ENCODE measurements at places on chromosomes 3 and 15.

- no peak for DNase-seq
These were observed 976 bp downstream of the ABHD17C start for GRCh38 chr15:80695911-80696661.

GRCh38 chr3:156299569-156299968 lies 179.2 kb downstream of the KCNAB1 start:
- DNase-seq: no peak

DNA sequence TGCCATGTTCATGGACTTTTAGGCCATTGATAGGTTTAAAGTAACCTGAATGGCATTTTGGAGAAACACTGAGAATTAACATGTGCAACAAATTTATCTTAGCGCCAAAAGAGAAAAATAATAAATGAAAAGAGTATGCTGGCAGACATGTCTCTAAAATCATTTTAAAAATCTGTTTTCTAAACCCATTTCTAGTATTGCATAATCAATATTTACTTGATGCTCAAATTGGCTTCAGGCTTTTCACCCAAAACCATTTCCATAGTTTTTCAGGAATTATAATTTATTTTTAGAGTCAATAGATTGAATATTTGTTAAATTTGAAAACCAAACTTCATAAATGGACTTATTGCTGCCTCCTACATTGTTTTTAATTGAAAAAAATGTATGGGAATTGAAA lies 423.0 kb downstream of the PLOD2 start:
- no peak for DNase-seq

GRCh38 chr15:75112278-75112847 lies 89.0 kb downstream of the PPCDC start:
- no peak for DNase-seq

GRCh38 chr15:70617911-70618287 lies 145.5 kb downstream of the UACA start:
- DNase-seq: no peak

DNA sequence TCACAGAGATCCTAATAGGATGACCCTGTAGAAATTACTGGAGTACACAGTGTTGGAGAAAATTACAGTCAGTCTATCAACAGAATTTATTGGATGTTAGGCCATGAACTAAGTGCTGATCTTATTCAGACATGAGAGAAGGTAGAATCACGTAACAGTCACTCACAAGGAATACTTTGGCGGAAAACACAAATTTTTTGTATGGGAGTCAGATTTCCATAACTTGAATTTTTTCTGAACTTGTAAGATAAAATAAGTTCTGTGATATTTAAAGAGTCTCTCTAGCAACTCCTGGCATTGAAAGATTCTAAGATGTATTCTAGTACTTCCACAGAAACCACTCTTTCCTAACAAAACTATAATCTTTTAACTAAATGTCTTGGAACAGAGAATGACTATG lies 178.8 kb upstream of the MME start:
- DNase-seq: no peak

DNA sequence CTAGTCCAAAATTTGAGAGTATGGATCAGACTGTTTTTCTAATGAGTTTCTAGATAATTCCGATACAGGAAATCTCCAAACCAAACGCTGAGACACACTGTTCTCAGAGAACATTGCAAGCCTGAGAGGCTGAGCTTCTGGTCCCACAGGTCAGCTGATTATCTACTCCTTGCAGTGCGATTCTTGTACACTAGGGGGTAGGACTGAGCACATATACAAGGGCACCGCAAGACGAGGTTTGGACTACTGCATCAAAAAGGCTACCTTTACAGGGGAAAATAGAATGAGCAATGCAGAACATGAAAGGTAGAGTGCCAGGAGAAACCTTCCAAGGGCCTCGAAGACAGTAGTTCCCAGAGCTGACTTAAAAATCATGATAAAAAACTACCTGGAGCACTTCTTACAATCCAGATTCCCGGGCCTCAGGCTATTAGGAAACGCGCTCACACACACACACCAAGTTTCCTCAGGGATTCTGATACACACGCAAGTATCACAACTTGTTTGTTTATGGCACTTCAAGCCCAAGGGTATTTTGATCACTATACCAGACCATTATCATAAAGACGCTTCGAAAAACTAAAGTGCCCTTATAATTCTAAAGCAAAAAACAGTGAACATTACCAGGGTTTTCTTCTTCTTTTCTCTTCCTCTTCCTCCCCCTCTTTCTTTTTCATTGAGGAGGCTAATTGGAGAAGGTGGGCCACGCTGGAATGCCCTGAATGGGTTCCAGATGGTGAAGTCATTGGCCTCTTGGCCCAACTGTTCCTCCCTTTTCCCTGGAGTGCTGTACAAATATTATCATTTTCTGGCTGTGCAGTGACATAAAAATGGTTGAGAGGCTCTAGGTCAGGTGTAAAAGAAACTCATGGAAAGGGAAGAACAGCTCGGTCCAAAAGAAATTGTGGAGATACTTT lies 61.8 kb downstream of the SLC12A8 start:
- peak; percentile 36 for DNase-seq

GRCh38 chr15:43134157-43134635 lies 810 bp downstream of the TMEM62 start:
- no peak for DNase-seq

DNA sequence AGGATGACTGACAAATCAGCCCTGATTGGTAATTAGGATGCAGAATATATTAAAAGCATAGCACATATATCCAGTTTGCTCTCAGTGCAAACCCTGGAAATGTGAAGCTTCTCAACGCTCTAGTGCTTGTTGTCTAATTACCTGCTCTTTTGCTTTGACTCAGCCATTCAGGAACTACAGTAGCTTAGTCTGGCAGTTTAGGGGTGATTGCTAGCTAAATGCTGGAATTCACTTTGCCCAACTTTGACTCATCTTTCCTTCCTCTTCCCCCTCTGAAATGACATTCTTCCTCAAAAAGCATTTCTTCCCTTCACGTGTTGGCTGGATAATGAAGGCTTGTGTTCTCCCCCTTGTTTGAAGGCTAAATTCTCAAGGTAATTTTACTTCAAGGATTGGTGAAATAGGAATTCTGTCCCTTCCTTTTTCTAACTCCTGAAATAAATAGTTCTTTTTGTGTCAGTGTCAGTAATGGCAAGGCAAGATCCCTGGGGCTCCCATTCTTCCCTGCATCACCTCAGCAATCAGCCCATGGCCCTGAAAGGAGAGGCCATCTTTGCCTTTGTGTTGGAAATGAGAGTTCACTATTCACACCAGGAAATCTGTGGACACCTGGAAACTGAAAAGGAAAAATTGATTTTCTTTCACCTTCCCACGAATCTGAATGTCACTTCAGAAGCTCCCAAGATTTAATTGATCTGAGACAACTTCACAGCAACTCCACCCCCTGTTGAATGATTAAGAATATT lies 103.6 kb downstream of the ECT2 start:
- DNase-seq: no peak

- no peak for DNase-seq
These were observed 23.9 kb upstream of the CDCP1 start for GRCh38 chr3:45170096-45170495.

DNA sequence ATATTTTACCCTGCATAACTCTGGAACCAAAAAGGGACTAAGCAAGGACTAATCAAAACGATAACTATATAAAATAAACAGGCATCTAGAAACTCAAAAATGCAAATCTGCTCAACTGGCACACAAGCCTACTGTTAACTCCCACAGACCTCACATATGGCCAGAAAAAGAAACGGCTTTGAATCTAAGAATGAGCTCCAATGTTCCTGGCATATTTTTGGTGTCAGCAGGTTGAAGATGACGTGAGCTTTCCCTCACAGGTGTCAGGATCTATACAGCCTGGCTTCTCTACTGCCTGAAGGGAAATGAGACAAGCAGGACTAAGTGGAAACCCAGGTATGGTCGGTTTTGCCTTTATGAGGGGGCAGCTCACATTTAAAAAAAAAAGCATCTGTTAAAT lies 120.1 kb upstream of the SPATA12 start:
- no peak for DNase-seq

GRCh38 chr3:51686512-51687215 lies 15.6 kb downstream of the TEX264 start:
- peak; percentile 73 for DNase-seq

- no peak for DNase-seq
These were observed 498.4 kb upstream of the UBE2E2 start for GRCh38 chr3:22704571-22705354.

DNA sequence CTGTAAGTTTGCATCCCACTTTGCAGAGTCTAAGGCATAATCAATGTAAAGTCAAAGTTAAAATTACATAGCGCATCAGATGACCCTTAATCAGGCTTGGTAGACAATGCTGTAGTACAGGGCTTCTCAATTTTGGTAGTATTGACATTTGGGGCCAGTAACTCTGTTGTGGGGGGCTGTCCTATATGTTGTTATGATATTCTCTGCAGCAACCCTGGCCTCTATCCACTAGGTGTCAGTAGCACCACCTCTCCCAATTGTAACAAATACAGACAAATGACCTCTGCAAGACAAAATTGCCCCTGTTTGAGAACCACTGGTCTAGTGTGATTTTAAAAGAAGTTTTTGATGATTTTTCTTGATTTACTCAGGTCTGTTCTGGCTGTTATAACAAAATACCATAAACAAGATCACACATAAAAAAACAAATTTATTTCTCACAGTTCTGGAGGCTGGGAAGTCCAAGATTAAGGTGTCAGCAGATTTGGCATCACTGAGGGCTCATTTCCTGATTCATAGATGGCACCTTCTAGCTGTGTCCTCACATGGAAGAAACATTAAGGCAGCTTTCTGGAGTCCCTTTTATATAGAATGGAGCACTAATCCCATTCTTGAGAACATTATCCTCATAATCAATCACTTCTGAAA lies 37.6 kb upstream of the SLC9A9 start:
- no peak for DNase-seq

GRCh38 chr15:68173119-68173518 lies 32.0 kb downstream of the CALML4 start:
- no peak for DNase-seq

DNA sequence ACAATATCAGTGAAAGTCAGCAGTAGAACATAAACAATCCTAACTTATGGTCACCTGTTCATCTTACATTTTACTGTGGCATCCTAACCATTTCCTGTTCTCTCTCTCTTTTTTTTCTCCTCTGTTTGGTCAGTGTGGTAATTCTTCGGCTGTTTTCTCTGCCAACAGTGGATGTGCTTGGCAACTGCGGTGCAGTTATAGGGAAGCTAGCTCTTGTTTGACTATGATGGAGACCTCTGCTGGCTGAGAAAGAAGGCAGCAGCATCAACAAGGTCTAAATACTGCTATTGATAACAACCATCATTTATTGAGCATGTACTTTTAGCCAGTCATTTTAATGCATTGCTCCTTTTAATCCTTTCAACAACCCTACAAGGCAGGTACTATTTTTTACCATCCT lies 723 bp upstream of the DRD3 start:
- DNase-seq: no peak

DNA sequence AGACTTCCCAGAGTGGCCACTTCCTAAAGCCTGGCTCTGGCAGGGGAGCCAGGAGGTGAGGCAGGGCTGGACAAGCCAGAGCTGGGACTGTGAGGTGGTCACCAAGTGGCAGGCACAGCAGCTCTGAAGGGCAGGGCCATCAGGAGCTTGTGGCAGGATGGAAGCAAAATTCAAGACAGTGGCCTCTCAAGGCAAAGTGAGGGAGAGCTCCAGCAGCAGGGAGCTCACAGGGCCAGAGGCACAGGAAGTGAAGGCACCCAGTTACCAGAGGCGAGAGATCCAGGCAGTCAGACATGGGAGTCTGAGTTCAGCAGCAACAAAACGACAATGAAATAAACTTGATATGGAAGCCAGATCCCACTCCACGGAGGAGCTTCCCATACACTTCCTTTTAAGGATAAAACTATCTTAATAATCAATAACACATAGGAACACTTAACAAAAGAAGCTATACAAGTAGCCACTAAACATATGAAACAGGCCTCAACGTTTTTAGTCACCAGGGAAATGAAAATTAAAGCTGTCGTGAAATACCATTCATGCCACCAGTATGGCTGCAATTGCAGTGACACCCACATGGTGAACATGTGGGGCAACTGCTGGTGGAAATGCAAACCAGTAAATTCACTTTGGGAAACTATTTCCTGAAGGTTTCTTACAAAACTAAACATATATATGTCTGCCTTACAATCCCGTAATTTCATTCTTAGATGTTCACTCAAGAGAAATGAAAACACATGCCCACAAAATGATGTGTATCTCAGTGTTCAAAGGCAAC lies 35.4 kb upstream of the TMEM158 start:
- DNase-seq: no peak

DNA sequence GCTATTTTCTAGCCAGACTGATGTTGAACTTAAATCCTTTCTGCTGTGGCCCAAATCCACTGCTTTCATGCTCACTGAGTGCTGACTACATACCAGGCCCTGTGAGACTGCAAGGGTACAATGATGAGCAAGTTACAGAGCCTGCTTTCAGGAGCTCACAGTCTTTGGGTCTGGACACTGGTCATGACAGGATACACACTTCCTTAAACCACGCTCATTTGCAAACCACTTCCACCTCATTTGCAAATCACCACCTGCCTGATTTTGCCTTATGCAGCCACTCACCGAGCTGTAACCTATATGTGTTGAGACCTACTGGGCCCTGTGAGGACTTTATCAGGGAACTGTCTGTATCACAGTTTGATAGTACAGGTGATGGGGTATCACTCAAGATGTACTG lies 50.2 kb upstream of the LRRC58 start:
- DNase-seq: no peak

- no peak for DNase-seq
These were observed 22.6 kb downstream of the DPH3 start for GRCh38 chr3:16242177-16242576.

DNA sequence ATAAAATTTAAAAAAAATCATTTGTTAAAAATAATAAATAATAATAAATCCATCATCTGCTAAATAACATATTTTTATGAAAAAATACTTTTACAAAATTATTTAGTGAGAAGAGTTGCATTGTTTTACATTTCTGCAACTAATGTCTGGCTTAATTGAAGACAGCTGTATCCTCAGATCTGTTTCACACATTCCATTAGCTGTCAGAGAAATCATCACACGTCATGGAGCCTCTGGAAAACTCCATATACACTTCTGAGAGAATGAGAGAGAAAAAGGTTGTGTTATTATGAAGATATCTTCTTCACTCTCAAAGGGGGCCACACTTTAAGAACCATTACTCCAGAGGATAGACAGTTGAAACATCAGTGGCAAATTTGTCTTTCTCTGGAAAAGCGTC lies 40.8 kb downstream of the CMSS1 start:
- no peak for DNase-seq

DNA sequence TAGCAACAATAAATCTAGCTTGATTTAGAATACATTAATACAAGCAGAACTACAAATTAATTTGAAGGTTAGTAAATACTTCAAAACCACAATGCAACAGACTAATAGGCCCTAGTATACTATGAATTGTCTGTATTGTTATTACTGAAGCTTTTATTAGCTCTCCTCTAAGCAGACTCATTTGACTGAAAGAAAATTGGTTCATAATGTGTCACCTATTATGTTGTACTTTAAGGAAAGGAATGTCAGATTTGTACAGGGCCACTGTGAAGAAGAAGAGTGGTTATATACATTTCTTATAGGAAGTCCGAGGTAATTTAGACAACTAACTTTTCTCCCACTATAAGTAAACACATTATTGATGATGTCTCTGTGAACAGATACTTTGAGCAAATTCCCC lies 954.5 kb downstream of the ZPLD1 start:
- no peak for DNase-seq

Measured in NK-92 treated with Interleukin-12 subunit alpha and Interleukin-12 subunit beta, amount 100 ng/mL, for 24 hours (cell line).